Cardiac septum (tissue), 1 donor: ENCODE measurements at places on chromosomes 13 and 19. TPM values are rescaled to one million over a fixed set of nuclear protein-coding genes. Genes with fewer than 3 reads are reported as not detected.

DNA sequence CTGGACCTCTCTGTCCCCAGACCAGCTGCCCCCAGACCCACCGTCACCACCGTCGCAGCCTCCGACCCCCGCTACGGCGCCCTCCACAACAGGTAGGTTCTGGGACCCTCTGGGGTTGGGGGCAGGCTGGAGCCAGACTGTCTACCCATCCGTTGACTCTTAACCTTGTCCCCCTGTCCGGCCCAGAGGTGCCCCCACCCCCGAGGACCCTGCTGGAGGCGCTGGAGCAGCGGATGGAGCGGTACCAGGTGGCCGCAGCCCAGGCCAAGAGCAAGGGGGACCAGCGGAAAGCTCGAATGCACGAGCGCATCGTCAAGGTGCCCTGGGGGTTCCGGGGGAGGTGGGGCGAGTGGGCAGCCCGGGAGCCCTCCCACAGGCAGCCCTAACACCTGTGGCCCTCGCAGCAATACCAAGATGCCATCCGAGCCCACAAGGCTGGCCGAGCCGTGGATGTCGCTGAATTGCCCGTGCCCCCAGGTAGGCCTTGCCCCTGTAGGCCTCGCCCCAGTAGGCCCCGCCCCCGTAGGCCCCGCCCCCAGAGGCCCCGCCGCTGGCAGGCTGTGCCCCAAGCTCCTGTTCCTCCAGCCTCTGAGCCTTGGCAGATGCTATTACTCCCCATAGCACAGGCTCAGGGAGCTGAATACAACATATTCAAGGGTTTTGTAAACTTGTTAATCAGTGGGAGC lies 12.9 kb downstream of the CC2D1A start:
- DNase-seq = no peak

DNA sequence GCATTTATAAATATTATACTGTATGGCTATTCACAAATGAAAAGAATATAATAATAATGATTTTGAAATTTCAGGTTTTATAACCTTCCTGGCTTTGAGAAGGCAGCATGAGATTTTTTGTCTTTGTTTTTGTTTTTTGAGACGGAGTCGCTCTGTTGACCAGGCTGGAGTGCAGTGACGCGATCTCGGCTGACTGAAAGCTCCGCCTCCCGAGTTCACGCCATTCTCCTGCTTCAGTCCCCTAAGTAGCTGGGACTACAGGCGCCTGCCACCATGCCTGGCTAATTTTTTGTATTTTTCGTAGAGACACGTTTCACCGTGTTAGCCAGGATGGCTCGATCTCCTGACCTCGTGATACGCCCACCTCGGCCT lies 64.1 kb downstream of the ZNF429 start:
- DNase-seq = no peak

ZNF564 gene
- total RNA-seq = 9.3 TPM

DNAJC15 gene
- total RNA-seq = 20.7 TPM

CA11 gene
- 6.5 TPM for total RNA-seq
